ENCODE measurements at places on chromosomes 11 and 22. TPM values are rescaled to one million over a fixed set of nuclear protein-coding genes. Genes with fewer than 3 reads are reported as not detected.

Gene PDE2A
- total RNA-seq = 2.6 TPM

Gene BACE1
- 19.6 TPM for total RNA-seq

Gene KCNA4
- 0.59 TPM for total RNA-seq

Gene BSX
- total RNA-seq = not detected

Gene ARFIP2
- total RNA-seq = 66.1 TPM

Gene KCNJ1
- total RNA-seq = not detected

Gene OR51B5
- total RNA-seq = not detected

Gene NNMT
- total RNA-seq = 782 TPM

Gene POU2AF2
- total RNA-seq = not detected

Gene CBX7
- 1.6 TPM for total RNA-seq

Gene PRDM11
- total RNA-seq = 4.6 TPM

Gene SLCO2B1
- total RNA-seq = under 0.01 TPM

Gene MIOX
- total RNA-seq = not detected

Gene OR5B21
- not detected for total RNA-seq

Gene E2F8
- 0.08 TPM for total RNA-seq

Gene SLC37A2
- total RNA-seq = 0.30 TPM

Gene CCDC87
- 0.15 TPM for total RNA-seq

Gene CRYBB2
- total RNA-seq = not detected

Gene DDX17
- 217 TPM for total RNA-seq

Gene OR52N4
- total RNA-seq = not detected

Gene THRSP
- total RNA-seq = not detected

Gene TBC1D10A
- 6.9 TPM for total RNA-seq

Gene ACCS
- 4.6 TPM for total RNA-seq

Gene GGA1
- total RNA-seq = 30.0 TPM

Gene TSPAN32
- 0.12 TPM for total RNA-seq

Gene SDF2L1
- 46.2 TPM for total RNA-seq

Gene SESN3
- total RNA-seq = 22.6 TPM

Gene KRTAP5-9
- not detected for total RNA-seq

Gene COMT
- 288 TPM for total RNA-seq

Gene MMP11
- 11.0 TPM for total RNA-seq

Gene DCHS1
- 4.0 TPM for total RNA-seq

Gene MS4A4A
- not detected for total RNA-seq

Gene ZNF280A
- not detected for total RNA-seq

Gene RAB39A
- not detected for total RNA-seq

Gene KDM2A
- 44.6 TPM for total RNA-seq

Gene FGF4
- not detected for total RNA-seq

Gene CECR2
- total RNA-seq = under 0.01 TPM

Gene EXPH5
- 0.08 TPM for total RNA-seq

Gene GLYATL1
- total RNA-seq = 0.08 TPM

Gene C11orf52
- 0.38 TPM for total RNA-seq

Gene HIRA
- 23.9 TPM for total RNA-seq

Gene NPTXR
- 0.60 TPM for total RNA-seq

Gene EFEMP2
- total RNA-seq = 81.4 TPM

Gene DCDC1
- total RNA-seq = 0.08 TPM

Gene GAS2
- 0.68 TPM for total RNA-seq

Gene NXPE2
- not detected for total RNA-seq

Gene APOBEC3A
- not detected for total RNA-seq

Gene RHOD
- 19.6 TPM for total RNA-seq

Gene CLDN5
- total RNA-seq = 5.4 TPM

Gene ART1
- not detected for total RNA-seq

Gene ANGPTL5
- not detected for total RNA-seq

Gene LRRN4CL
- total RNA-seq = 0.45 TPM

Gene LGALS1
- 13,609 TPM for total RNA-seq

Gene OR4A16
- total RNA-seq = not detected

Gene FOLR2
- total RNA-seq = not detected

Gene CCDC89
- total RNA-seq = 2.6 TPM

Gene SLC37A4
- total RNA-seq = 9.7 TPM

Measured in smooth muscle cell of the coronary artery (primary cell).